Esophagus squamous epithelium (tissue), 5 donors: ENCODE measurements at places on chromosomes 5 and 9.

- no peak for DNase-seq
These were observed 91.5 kb downstream of the NR3C1 start for GRCh38 chr5:143311955-143312354.

- no peak for DNase-seq
These were observed 16.2 kb downstream of the CLINT1 start for GRCh38 chr5:157842787-157843186.

DNA sequence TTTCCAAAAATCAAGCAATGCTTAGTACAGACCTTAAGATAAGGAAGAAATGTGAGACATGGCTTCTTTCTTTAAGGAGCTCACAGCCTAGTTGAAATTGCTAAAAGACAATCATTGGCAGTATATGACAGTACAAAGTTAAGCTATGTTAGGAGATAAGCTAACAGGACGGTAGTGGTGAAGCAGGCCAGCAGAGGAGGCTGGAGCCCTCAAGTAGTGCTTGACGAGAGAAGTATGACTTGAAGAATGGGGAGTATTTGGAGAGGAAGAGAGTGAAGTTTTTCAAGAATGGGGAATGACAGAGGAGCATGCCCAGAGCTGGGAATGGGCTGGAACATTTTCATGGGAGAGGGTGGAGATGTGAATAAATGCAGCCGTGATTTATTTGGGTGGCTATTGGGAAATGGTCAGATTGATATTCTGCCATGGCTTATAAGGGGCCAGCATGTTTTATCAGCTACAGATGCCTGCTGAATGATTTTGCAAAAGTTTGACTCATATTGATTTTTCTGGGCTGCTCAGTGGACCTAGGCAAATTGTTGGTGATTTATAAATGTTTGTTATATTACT lies 43.7 kb downstream of the LURAP1L start:
- DNase-seq: no peak

DNA sequence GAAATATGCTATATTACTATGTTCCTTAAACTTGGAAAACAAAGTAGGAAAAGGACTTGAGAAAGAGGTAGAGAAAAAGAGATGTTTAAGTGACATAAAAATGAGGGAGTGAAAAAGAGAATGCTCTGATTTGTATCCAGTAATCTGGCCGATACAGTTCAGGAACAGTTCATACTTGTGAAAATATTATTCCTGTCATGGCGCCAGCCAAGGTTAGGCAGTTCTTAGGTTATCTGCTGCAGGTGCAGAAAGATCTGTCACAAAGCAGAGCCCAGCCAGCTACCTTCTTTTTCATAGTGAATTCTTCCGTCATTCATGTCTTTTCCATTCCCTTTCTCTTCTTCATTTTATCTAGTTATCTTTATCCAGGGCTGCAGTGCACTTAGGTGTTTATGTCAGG lies 256.3 kb downstream of the ADAMTSL1 start:
- DNase-seq: no peak

- no peak for DNase-seq
These were observed 216.2 kb upstream of the PIK3R1 start for GRCh38 chr5:67999391-67999790.

DNA sequence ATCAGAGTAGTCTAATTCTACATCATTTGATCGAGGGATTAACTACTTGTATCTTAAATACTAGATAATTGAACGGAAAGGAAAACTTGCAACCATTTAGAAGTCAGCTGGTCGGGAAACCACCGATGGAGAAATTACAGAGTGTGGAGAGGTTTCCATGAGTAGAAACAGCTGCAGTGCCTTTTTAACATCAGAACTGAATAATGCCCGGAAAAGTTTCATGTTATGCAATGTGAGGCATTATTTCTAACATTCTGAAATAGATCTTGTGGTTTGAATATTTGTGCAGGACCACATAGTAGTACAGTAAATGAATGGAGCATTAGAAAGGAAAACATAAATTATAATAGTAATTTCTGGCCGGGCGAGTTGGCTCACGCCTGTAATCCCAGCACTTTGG lies 88.1 kb upstream of the RNF180 start:
- no peak for DNase-seq

GRCh38 chr9:16207161-16207560 lies 654.3 kb downstream of the CCDC171 start:
- DNase-seq: no peak

DNA sequence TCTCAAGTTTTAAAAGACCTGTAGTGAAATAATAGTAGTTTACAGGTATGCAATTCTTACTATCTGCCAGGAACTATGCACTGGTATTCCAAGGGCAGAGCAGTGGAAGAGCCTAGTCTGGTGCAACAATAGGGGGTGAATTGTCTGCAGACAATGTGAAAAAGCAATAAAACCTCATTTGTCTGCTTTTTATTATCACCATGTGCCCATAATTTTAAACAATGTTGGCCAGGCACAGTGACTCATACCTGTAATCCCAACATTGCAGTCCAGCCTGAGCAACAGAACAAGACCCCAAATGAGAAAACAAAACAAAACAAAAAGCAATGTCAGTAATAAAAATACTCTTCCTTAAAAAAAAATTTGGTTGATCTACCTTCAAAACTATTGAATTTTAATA lies 12.2 kb upstream of the SLC44A1 start:
- DNase-seq: no peak

DNA sequence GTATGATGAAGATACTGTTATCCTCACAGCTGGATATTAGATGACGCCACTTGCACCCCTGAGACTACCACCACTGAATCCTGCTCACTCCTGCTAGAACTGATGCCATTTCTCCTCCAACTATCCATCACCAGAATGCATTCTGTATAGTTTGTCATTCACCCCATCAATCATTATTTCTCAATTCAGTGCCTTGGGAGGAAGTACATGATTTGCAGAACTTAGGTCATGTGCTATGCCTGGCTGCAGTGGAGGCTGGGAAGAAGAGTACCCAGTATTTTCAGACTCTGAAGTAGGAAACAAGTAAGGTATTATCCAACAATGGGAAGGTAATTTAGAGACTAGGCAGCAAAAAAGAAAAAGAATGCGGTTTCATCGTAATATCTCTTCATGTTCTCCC lies 26.2 kb upstream of the HSD17B4 start:
- DNase-seq: no peak

DNA sequence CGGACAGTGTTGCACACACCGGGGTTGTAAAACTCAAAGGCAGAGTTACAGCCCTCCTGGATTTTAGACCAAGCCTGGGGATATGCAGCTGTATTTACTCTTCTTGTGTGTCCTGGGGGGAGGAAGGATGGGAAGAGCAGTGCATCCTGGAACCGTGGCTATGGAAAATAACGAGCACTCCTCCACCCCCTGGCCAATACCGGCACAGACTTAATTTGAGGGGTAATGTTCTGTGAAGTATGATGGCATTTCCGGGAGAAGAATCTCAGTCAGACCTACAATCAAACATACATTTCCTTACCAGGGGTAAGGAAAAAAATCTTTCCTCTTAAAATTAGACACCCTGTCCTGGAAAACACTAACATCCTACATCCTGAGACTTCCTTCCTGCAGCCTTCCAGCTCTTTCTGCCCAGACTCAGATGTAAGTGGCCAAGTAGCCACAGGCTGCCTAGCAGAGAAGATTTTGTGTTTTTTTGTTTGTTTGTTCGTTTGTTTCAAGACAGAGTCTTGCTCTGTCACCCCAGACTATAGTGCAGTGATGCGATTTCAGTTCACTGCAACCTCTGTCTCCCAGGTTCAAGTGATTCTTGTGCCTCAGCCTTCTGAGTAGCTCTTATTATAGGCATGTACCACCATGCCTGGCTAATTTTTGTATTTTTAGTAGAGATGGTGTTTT lies 11.0 kb upstream of the ERMP1 start:
- no peak for DNase-seq

GRCh38 chr9:14315875-14316601 lies 2.1 kb upstream of the NFIB start:
- DNase-seq: no peak

GRCh38 chr9:5008202-5008601 lies 23.1 kb downstream of the JAK2 start:
- DNase-seq: no peak

DNA sequence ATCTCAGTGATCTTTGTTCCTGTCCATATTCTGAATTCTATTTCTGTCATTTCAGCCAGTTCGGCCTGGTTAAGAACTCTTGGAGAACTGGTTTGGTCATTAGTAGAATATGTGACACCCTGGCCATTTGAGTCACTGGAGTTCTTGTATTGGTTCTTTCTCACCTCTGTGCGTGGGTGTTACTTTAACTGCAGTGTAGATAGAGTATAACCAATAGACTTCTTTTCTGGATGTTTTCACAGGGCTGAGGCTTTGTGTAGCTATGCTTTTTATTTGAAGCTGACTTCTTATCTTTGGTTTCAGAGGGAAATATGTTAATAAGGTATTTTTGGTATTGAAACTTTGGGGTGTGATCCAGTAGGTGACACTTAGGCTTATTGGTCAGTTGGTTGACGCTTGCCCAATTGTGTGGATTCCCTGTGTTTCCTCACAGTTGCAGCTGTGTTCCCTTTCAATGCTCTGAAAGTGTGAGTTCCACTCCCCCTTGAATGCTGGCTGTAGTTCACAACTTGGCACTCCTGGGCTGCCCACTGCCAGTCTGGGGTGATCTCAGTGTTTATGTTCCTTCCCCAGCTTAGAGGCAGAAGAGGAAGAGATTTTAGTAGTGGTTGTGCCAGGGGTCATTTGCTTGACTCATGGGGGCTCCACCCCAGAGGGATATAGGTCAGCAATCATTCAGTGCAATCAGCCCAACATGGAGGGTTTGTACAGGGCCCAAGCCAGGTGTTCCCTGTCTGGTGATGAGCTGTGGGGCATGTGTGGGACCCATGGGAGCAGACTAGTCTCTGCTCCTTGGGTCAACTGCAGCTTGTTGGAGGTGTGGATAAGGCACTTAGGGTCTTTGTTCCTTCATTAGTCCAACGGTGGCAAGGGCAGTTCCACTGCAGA lies 34.9 kb upstream of the TEK start:
- DNase-seq: no peak

- no peak for DNase-seq
These were observed 12.9 kb downstream of the CXCL14 start for GRCh38 chr5:135565725-135566421.

DNA sequence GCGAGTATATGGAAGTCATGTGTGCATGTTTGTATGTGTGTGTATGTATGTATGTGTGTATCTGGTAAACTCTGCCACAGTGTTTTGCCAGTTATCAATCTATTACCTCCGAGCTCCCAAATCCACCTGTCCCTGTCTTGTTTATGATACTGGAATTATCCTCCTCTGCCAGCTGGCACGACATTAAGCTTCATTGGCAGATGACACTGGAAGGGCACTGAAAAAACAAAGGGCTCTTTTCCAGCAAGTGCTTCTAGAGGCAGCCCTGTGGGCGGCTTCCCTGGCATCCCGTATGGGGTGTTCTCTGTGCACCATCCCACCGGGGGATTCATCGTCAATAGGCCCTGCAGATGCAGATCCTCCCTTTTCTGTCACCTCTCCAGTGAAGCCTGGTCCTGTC lies 221.5 kb downstream of the MSX2 start:
- no peak for DNase-seq

DNA sequence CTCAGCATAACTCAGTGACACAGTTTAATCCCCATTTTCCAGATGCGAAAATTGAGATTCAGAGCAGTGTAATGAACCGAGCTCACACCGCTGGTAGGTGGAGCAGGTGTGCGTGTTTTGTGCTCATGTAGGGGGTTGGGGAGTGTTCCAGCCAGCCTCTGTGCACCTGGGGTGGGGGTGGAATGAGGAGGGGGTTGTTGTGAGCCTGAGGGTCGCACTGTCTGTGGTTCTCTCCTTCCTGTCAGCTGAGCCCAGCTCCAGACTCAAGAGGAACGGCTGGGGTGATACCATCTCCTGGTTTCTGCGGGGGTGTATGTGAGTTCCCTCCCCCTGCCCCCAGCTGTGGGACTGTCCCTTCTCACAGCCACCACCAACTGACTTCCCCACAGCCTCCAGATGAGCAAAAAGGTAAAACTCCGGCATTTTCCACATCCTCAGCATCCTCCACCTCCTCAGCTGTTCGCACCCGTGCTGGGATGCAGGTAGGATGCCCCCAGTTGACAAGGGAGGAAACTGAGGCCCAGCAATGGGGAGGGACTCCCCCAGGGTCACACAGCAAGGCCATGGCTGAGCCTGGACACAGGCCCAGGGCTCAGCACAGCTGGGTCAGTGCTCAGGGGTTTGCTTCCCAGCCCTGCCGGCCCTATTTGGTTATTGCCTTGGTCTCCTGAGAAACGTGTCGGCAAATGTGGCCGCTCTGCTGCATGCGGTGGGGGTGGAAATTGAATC lies 2.1 kb downstream of the SH2D3C start:
- no peak for DNase-seq

DNA sequence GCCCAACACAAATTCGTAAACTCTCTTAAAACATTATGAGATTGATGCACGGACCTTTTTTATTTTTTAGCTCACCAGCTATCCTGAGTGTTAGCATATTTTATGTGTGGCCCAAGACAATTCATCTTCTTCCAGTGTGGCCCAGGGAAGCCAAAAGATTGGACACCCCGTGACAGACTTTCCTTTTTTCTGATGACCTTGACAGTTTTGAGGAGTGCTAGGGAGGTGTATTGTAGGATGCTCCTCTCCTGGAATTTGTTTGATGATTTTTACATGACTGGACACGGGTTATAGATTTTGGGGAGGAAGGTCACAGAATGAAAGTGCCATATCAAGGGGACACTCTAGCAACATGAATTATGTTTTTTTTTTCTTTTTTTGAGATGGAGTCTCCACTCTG lies 69.3 kb upstream of the FANCC start:
- no peak for DNase-seq

DNA sequence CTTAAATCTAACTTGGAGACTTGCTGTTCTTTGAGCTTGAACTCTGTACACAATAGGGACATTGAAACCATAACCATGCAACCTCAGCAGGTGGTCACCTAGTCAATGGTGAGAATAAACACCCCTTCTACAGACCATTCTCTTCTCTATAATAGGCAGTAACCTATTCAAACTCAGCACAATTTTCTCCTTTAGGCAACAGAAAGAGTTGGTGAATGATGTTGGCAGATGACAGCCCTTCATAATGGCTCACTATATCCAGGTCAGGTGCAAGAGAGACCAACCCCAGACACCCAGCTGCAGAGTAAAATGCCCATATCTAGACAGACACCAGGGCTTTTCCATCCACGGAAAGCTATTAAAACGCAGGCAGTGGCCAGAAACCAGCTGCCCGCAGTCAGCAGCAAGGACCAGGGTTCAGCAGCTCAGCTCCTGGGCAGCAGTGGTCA lies 106.7 kb downstream of the SERINC5 start:
- DNase-seq: no peak

GRCh38 chr5:90421136-90421535 lies 11.6 kb upstream of the CETN3 start:
- no peak for DNase-seq

DNA sequence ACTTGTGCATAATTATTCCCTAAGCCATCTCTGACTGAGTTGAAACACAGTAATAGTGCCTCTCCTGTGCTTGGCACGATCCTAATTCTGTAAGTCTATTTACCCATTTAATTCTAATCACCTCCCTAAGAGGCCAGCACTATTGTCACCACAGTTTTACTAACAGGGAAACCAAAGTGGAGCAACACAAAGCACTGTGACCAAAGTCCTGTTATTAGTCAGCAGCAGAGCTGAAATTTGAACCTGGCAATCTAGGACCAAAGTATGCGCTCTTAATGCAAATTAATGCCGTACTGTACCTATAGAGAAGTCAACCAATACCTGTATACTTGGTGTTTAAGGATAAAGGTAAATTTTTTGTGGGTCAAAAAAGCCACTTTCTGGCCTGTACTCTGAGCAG lies 77.1 kb upstream of the CNTLN start:
- no peak for DNase-seq
